ENCODE measurements at places on chromosomes 5 and 9. TPM values are rescaled to one million over a fixed set of nuclear protein-coding genes. Genes with fewer than 3 reads are reported as not detected.

The EFNA5 gene
- polyA plus RNA-seq = 7.5 TPM

The TCERG1 gene
- polyA plus RNA-seq = 54.0 TPM

The PAEP gene
- not detected for polyA plus RNA-seq

The AHRR gene
- polyA plus RNA-seq = 0.25 TPM

The CNOT6 gene
- 16.9 TPM for polyA plus RNA-seq

The AK8 gene
- 0.25 TPM for polyA plus RNA-seq

The PTPRD gene
- polyA plus RNA-seq = 0.09 TPM

The MEIKIN gene
- not detected for polyA plus RNA-seq

The GMCL2 gene
- not detected for polyA plus RNA-seq

The PHF24 gene
- polyA plus RNA-seq = 0.07 TPM

The PLAC8L1 gene
- polyA plus RNA-seq = 0.11 TPM

Data from mammary epithelial cell (primary cell).